A673 (cell line): ENCODE measurements at places on chromosomes 3 and 15. TPM values are rescaled to one million over a fixed set of nuclear protein-coding genes. Genes with fewer than 3 reads are reported as not detected.

GRCh38 chr3:143071776-143072175 is 47.8 kb upstream of the CHST2 start:
- no peak for DNase-seq
- H3K27me3 ChIP-seq = no peaks in the 10 kb centered on the region
- H3K36me3 ChIP-seq = no peaks in the 10 kb centered on the region
- no peak overlapping the region for H3K27ac ChIP-seq
- H3K4me3 ChIP-seq = no peak overlapping the region
- no peaks in the 10 kb centered on the region for H3K4me1 ChIP-seq

DNA sequence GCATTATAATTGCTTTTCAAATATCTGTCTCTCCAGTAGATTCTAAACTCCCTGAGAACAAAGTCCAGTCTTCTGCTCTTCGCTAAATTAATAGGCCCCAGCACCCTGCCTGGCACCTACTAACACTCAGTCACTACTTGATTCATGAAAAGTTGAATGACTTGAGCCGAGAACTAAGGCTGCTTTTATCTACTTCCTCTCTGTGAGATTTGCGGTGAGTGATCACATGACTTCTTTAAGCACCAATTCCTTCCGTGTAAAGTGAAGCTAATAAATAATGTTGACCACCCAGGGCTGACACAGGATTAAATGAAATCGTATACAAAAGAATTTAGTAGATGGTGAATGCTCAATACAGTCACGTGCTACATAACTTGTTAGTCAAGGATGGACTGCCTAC is 44.6 kb upstream of the PGPEP1L start:
- H3K27ac ChIP-seq = no peak overlapping the region
- no peaks in the 10 kb centered on the region for H3K36me3 ChIP-seq
- H3K27me3 ChIP-seq = no peaks in the 10 kb centered on the region

- peaks cover 14% of the 10 kb centered on the region for H3K4me1 ChIP-seq
- no peaks in the 10 kb centered on the region for H3K27me3 ChIP-seq
- no peak overlapping the region for H3K4me3 ChIP-seq
- no peak overlapping the region for H3K27ac ChIP-seq
- H3K36me3 ChIP-seq = no peaks in the 10 kb centered on the region
Measured at GRCh38 chr3:108472001-108472591, 38.3 kb downstream of the MYH15 start.

GRCh38 chr3:132083583-132084279 is 48.9 kb upstream of the CPNE4 start:
- peak; percentile 95 for DNase-seq
- no peak overlapping the region for H3K4me3 ChIP-seq
- no peaks in the 10 kb centered on the region for H3K36me3 ChIP-seq
- H3K27me3 ChIP-seq = no peaks in the 10 kb centered on the region
- H3K27ac ChIP-seq = no peak overlapping the region
- peaks cover 11% of the 10 kb centered on the region for H3K4me1 ChIP-seq

DNA sequence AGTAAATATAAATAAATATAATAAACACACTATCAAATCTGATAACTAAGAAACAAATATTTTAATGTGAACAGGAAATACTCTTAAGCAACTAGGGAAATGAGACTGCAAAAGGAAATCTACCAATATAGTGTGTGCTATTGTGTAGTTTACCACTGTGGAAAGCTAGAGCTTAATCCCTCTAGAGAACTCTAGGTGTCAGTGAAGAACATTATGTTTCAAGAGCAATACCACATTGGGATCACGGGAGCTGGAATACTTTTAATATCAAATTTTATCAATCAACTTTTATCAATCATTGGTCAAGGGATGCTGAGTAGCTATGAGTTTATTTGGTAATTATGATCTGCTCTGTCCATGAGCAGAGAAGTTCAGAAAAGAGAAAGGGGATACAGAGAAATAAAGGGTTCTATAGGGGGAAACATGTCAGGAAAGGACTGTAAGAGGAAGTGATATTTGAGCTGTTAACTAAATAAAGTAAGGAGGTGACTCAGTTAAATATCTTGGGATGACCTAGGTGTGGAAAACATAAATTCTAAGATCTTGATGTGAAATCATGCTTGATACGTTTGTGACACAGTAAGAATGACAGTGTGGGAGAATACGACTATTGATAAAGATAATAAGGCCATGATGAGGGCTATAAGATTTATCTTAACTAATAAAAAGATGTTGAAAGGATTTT is 762.2 kb upstream of the ALCAM start:
- no peaks in the 10 kb centered on the region for H3K36me3 ChIP-seq
- no peaks in the 10 kb centered on the region for H3K4me1 ChIP-seq
- DNase-seq = peak; percentile 37

GRCh38 chr3:71461749-71462483 is 121.6 kb downstream of the FOXP1 start:
- no peak overlapping the region for H3K27ac ChIP-seq
- DNase-seq = no peak
- no peaks in the 10 kb centered on the region for H3K4me1 ChIP-seq
- H3K36me3 ChIP-seq = no peaks in the 10 kb centered on the region

DNA sequence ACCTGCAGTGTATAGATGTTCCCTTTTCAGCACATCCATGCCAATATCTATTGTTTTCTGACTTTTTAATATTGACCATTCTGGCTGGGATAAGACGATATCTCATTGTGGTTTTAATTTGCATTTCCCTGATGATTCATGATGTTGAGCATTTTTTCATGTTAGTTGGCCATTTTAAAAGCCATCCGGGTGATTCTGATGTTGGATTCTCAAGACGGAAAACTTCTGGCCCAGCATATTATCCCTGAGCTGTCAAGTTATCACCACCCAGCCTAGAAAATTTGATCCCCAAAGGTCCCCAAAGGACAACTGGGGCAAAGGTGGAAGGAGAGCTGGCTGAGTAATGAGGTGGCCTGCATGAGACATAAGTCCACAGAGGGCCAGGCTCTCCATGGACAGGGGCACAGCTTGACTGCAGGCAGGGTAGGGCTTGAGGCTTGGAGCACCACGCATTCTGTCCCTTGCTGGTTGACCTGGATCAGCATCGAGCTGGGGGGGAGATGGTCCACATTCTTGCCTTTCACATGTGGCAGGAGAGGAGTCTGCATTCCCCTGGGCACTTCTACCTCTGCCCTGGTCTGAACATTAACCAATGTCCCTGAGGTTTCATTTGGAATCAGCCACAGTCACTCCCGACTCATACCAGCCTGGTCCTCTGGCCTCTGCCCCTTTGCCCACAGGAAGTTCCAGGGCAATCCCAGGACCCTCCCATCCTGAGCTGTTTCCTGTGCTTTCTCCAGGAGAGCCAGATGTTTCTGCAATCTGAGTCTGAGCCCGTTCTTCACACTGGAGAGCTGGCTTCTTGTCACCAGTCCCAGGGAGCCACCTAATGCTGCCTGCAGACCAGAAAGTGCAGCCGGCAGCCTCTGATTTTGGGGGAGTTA is 69.2 kb downstream of the ISG20 start:
- no peak for DNase-seq
- H3K4me3 ChIP-seq = no peak overlapping the region
- peaks cover 76% of the 10 kb centered on the region for H3K27me3 ChIP-seq
- no peaks in the 10 kb centered on the region for H3K4me1 ChIP-seq
- H3K36me3 ChIP-seq = no peaks in the 10 kb centered on the region

DNA sequence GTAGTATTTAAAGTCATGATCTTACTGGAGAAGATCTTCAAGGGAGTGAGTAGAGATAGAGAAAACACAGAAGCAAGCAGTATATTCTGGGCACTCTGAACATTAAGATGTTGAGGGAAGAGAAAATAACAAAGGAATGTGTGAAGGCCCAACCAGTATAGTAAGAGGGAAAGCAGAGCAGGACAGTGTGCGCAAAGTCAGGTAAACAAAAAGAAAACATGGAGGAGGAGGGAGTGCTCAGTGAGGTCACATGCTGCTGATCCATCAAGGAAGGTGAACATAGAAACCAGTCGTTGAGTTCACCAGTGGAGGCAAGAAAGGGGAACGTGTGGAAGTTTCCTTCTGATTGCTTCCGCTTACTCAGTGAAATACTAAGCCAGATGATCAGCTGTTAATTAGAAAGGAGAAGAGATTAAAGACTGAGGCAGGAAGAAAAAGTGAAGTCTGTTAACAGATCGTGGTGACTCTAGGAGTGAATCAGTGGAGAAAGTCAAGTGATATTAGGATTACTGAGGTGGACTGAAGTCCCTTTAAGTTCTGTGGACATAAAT is 47.2 kb downstream of the OPA1 start:
- no peaks in the 10 kb centered on the region for H3K27me3 ChIP-seq
- no peak overlapping the region for H3K4me3 ChIP-seq
- peaks cover 51% of the 10 kb centered on the region for H3K36me3 ChIP-seq
- H3K4me1 ChIP-seq = peaks cover 35% of the 10 kb centered on the region

DNA sequence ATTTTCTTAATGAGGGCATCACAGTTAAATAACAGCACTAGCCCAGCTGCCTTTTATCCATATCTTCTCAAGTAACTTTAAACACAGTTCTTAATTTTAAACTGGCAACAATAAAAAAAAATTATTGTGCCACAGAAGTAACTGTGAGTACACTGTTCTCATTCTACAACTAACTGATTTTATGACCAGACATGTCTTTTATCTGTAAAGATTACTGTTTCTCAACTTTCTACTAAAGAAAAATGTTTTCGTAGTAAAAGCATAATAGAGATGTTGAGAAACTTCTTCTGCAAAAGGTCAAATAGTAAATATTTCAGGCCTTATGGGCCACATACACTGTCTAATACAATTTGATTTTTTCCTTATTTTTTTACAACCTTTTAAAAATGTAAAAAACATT is 32.0 kb downstream of the PLOD2 start:
- H3K4me1 ChIP-seq = peaks cover 7% of the 10 kb centered on the region
- no peak for DNase-seq
- no peak overlapping the region for H3K4me3 ChIP-seq
- H3K27me3 ChIP-seq = no peaks in the 10 kb centered on the region
- H3K27ac ChIP-seq = no peak overlapping the region
- no peaks in the 10 kb centered on the region for H3K36me3 ChIP-seq

DNA sequence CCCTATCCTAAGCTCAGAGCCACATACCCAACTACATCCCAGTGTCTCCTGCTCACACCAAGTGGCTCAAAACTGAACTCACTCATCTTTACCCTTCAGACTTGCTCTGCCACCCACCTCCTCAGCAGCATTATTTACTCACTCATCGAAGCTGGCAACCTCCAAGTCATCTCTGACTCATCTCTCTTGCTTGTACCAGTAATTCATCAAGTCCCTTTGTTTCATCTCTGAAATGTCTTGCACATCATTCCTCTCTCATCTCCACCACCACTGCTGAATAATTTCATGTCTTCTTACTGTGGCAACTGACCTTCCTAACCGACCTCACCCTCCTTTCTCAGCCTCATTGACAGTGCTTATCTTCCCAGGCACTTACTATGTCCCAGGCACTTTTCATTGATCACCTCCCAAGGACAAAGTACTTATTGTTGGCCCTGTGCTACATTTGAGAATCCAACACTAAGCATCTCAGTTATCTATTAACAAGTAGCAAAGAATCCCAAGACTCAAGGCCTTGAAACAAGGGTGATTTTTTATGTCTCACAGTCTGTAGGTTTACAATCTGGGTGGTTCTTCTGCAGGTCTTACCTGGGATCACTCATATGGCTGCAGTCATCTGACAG is 82.0 kb downstream of the MRPL46 start:
- DNase-seq = no peak
- no peak overlapping the region for H3K4me3 ChIP-seq
- H3K27ac ChIP-seq = no peak overlapping the region
- H3K36me3 ChIP-seq = no peaks in the 10 kb centered on the region
- H3K27me3 ChIP-seq = peaks cover 33% of the 10 kb centered on the region
- H3K4me1 ChIP-seq = no peaks in the 10 kb centered on the region

GRCh38 chr15:80970018-80970657 is 19.5 kb downstream of the MESD start:
- H3K4me1 ChIP-seq = peaks cover 3% of the 10 kb centered on the region
- H3K27me3 ChIP-seq = no peaks in the 10 kb centered on the region
- peak; percentile 76 for DNase-seq
- no peak overlapping the region for H3K4me3 ChIP-seq

DNA sequence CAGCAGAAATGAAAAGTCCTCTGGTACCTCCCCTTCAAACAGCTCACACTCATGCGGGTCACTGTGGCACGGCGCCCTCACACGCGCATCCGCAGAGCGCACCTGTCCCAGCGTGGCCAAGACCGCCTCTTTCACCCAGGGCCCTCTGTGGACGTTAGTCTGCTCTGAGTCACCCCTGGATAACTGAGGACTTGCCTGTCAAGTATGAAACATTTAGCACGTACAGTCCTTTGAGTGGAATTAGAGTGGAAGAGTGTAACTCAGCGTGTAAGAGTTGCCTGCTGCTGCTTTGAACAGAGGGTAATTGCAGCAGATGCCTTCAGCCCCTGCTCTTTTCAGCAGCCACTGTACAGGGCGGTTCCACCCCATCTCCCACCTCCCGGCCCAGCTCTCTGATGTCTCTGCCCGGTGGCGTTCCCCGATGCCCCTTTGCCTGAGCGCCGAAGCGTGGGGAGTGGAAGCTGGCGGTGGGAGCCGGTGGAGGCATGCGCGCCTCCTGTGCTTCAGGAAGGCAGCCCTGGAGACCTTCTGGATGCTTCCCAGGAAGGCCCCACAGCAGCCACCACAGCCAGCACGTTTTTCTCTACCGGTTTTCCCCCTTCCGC is 23.0 kb downstream of the CPN2 start:
- peak; percentile 57 for DNase-seq
- peaks cover 38% of the 10 kb centered on the region for H3K4me1 ChIP-seq
- H3K27me3 ChIP-seq = no peaks in the 10 kb centered on the region
- no peak overlapping the region for H3K27ac ChIP-seq
- no peaks in the 10 kb centered on the region for H3K36me3 ChIP-seq
- H3K4me3 ChIP-seq = no peak overlapping the region

DNA sequence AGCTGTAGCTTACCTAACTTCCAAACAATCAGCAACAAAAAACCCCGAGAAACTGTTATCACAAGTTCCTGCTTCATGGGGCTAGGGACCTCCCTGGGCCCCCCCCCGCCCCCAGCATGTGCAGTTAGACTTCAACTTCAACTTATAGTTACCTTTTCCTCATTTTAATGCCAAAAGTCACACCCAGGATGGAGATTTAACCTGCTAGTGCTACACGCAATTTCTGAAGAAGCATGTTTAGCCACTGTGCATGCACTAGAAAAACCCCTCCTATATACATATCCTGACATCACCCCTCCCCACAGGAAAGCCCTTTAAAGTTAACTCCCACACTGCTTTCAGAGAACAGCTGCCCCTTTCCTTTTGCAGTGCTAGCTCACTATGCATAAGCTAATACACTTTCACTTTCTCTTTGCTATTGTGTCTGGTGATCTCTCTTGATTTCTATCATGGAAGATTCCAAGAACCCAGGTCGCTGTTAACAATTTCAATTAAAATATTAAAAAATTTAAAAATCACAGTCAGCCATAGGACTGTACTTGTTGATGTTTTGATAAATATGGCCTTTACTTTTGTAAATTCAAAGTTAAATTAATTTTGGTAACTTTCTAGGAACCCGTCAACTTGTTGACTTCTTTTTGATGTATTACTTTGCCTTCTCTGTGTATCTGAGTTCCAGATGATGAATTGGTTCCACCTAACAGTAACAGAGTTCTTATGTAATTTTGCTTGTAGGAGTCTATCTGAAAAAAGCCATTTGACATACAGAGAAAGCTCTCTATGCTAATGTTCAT is 75.2 kb upstream of the ACAD9 start:
- no peaks in the 10 kb centered on the region for H3K27me3 ChIP-seq
- H3K36me3 ChIP-seq = peaks cover 35% of the 10 kb centered on the region
- H3K4me3 ChIP-seq = no peak overlapping the region
- DNase-seq = peak; percentile 67

- H3K4me1 ChIP-seq = no peaks in the 10 kb centered on the region
- no peaks in the 10 kb centered on the region for H3K36me3 ChIP-seq
- H3K27ac ChIP-seq = no peak overlapping the region
- H3K27me3 ChIP-seq = no peaks in the 10 kb centered on the region
- no peak for DNase-seq
Measured at GRCh38 chr3:160278210-160278609, 53.0 kb downstream of the C3orf80 start.

Gene HGD
- 0.28 and 0.42 TPM in 2 replicates for total RNA-seq

Gene CLDN1
- total RNA-seq = 173 and 184 TPM in 2 replicates

Gene ZNF621
- total RNA-seq = 9.9 and 11.6 TPM in 2 replicates

Gene FAM81A
- total RNA-seq = not detected in 2 replicates

Gene TIPIN
- 37.7 and 42.1 TPM in 2 replicates for total RNA-seq

Gene MEGF11
- total RNA-seq = 0.09 and 0.43 TPM in 2 replicates

Gene MYO5C
- total RNA-seq = 0.43 and 0.63 TPM in 2 replicates
